ENCODE measurements at places on chromosomes 16 and 17.

GRCh38 chr16:31874366-31875111 is 932 bp downstream of the ZNF267 start:
- no peak for DNase-seq

- DNase-seq, result no peak
Observed at GRCh38 chr17:72691586-72691985, 400.9 kb downstream of the SLC39A11 start.

DNA sequence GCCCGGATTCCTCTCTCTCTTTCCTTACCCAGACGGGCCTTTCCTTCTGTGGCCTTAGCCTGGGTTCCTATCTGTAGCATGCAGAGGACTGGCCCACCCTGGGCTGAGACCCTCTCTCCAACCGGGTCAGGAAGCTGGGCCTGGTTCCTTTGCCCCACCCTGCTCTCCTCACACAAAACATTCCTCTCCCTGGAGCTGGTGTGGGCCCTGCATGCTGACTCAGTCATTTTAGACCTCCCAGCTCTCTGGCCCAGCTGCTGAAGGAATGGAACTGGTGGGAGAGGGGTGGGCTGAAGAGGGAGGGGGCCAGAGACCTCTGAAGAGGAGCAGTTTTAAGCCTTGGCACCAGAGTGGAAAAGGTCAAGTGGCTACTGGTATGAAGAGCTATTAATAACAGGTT is 957 bp downstream of the MYL4 start:
- DNase-seq, result no peak

- no peak for DNase-seq
Observed at GRCh38 chr16:84610376-84610775, 7.5 kb downstream of the COTL1 start.

DNA sequence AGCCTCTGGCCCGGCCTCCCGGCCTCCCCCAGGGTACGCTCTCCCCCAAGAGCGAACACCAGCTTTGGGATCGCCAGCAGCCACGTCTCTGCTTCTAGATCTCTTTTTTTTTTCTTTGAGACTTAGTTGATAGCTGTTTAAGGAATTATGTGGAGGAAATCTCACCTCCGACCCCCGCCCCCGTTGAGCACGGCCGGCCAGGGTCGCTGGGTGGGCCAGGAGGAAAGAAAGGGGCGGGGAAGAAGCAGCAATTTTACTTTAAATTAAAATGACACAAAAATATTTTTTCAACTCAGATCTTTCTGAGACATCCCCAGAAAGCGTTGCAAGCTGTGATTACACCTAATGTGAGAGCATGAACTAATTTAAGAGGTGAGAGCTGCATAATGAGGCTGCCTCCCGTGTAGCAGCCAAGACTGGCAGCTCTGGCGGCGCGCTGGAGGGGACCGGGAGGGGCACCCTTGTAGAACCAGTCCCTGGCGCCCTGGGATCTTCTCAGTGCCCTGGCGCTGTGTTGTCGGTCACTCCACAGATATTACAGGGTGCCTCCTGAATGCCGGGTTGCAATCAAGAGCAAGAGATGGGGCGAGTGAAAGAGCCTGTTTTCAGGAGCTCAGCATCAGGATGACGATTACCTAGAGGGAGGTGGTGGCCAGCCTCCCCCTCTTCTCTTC is 1.9 kb upstream of the CBLN1 start:
- no peak for DNase-seq

GRCh38 chr16:22023505-22023904 is 15.6 kb downstream of the MOSMO start:
- no peak for DNase-seq

GRCh38 chr16:1923299-1924034 is 5.3 kb upstream of the HS3ST6 start:
- DNase-seq, result no peak

- no peak for DNase-seq
Observed at GRCh38 chr17:57366558-57367351, 110.4 kb downstream of the MSI2 start.

DNA sequence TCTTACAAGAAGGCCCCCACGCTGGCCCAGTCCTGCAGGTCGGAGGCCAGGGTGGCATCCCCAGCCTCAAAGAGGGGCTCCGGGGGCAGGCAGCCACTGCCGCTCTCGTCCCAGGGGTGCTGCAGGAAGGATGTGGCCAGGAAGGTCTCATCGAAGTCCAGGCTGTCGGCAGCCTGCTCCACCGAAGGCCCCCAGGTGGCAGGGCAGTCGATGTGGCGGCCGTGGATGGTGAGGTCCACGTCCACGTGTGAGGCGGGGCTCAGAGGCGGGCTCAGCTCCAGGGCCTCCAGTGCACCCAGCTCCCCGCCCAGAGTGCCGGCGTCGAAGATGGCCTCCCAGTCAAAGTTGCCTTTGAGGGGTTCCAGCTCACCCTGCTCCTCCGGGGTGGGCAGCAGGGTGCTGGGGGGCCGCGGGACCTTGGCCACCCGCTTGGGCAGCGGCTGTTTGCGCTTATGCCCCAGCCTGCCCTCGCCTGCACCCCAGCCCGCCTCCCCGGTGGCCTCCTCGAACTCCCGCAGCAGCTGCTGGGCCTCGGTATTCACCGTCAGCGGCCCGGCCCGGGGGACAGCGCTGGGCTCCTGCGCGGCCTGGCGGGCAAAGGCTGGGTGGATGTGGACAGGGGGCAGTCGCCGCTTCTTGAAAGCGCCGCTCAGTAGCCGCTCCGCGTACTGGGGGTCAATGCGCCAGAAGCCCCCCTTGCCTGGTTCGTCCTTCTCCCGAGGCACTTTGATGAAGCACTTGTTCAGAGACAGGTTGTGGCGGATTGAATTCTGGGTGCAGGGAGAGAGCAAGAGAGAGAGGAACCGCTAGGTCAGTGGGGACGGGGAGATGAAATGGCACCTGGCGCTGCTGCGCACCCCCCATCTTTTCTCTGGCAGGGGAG is 3.5 kb downstream of the FOXJ1 start:
- DNase-seq, result no peak

- no peak for DNase-seq
Observed at GRCh38 chr17:68595496-68595895, 5.7 kb downstream of the FAM20A start.
